ENCODE measurements at places on chromosomes 3 and 15. TPM values are rescaled to one million over a fixed set of nuclear protein-coding genes. Genes with fewer than 3 reads are reported as not detected.

The DOCK3 gene
- total RNA-seq: 1.1 TPM

The BSN gene
- 0.09 TPM for total RNA-seq

The LYZL4 gene
- not detected for total RNA-seq

The SLC22A14 gene
- not detected for total RNA-seq

The ROPN1 gene
- total RNA-seq: not detected

The ATP13A3 gene
- total RNA-seq: 150 TPM

The TM4SF4 gene
- not detected for total RNA-seq

The TERC gene
- total RNA-seq: 9.8 TPM

The CLDN18 gene
- total RNA-seq: not detected

The PRR20G gene
- not detected for total RNA-seq

The SLCO3A1 gene
- 26.3 TPM for total RNA-seq

The MYRIP gene
- total RNA-seq: not detected

The ISLR gene
- total RNA-seq: not detected

The ILDR1 gene
- total RNA-seq: 0.28 TPM

The PARP15 gene
- total RNA-seq: 16.1 TPM

The DIPK2A gene
- total RNA-seq: 18.0 TPM

The LRRC49 gene
- total RNA-seq: not detected

The HESX1 gene
- total RNA-seq: 0.43 TPM

The BUB1B gene
- total RNA-seq: 73.1 TPM

The TMEM43 gene
- total RNA-seq: 36.7 TPM

The NAA80 gene
- total RNA-seq: 24.9 TPM

The EIF5A2 gene
- total RNA-seq: 9.8 TPM

The CA12 gene
- 0.46 TPM for total RNA-seq

The ZMYND10 gene
- total RNA-seq: 1.8 TPM

The LDHAL6B gene
- total RNA-seq: not detected

The ST8SIA2 gene
- total RNA-seq: not detected

The TRPM1 gene
- total RNA-seq: not detected

The STOML1 gene
- 9.2 TPM for total RNA-seq

The SLC6A1 gene
- total RNA-seq: not detected

The TMEM212 gene
- total RNA-seq: not detected

The GABRA5 gene
- total RNA-seq: not detected

The CCDC12 gene
- total RNA-seq: 65.3 TPM

The CSPG4 gene
- total RNA-seq: not detected

The SLC28A1 gene
- not detected for total RNA-seq

The PLA2G4E gene
- total RNA-seq: not detected

The PLA2G4B gene
- total RNA-seq: 10.5 TPM

The PLXND1 gene
- total RNA-seq: 1.3 TPM

The DLL4 gene
- total RNA-seq: 0.14 TPM

The LIPC gene
- total RNA-seq: 1.7 TPM

The CFAP161 gene
- total RNA-seq: not detected

The GP5 gene
- total RNA-seq: 0.23 TPM

The CAND2 gene
- total RNA-seq: 1.1 TPM

The TGFBR2 gene
- 19.8 TPM for total RNA-seq

Measured in activated T-helper 2 cell treated with anti-CD3 and anti-CD28 coated beads, Interferon-gamma antibody, Interleukin-2, Interleukin-4, amounts not matched to agents 10 μg/mL and 5 μg/mL and 100 μg/mL, durations not matched to agents 14 hours and 24 hours and 36 hours (primary cell).